HS-5 (cell line): ENCODE measurements at places on chromosomes 5 and 9.

DNA sequence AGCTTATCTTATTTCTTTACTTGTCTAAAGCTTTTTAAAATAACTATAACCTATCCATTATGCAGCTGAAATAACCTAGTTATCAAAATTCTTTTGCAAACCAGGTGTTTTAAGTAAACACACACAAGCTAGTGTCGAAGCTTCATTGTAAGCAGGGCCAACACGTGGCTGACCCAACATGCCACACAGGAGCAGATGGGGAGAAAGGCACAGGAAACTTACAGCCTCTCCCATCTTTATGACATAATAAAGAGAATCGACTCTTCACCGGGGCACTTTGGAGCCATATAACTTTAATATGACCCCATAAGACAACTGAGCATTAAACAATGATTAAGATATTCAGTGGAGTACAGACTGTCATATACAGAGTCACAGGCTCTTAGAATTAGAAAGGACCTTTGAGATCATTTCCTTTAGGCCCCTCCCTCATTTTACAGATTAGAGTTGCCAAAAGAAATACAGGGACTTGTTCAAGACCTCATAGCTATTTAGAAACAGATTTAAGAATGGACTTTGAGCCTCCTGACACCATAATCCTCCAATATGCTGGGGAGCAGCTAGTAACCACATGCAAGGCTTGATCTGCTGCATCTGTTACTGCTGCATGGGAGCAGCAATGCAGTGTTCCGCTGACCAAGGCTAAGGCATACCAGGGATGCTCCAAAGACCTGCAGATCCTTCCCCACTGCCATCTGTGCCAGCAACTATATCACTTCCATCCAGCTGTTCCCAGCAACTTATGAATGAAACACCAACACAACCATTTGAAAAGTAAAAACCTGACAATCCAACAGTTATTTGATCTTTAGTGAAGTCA lies 75.4 kb downstream of the RASEF start:
- no peak for DNase-seq

DNA sequence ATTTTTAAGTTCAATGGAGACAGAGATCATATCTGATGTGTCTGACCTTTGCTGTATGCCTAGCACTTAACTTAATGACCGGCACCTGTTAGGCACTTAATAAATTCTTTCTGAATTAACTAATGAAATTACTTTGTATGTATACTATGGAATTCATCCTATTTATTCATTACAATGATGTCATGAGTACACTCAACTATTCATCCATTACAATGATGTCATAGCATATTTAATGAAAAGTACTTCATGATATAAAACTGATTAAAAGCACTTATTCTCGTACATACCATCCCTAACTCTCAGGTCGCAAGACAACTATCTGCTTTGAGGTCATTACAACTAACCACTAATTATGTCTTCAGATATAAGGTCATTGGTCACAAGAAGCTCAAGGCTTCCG lies 1131.6 kb downstream of the DTWD2 start:
- no peak for DNase-seq

- no peak for DNase-seq
Observed at GRCh38 chr5:155871623-155872022, 455.3 kb upstream of the SGCD start.

- DNase-seq: no peak
Observed at GRCh38 chr5:13252699-13253098, 691.8 kb downstream of the DNAH5 start.

GRCh38 chr5:127856292-127856691 lies 153.1 kb downstream of the CCDC192 start:
- no peak for DNase-seq
